ENCODE measurements at places on chromosomes 6 and 20.

DNA sequence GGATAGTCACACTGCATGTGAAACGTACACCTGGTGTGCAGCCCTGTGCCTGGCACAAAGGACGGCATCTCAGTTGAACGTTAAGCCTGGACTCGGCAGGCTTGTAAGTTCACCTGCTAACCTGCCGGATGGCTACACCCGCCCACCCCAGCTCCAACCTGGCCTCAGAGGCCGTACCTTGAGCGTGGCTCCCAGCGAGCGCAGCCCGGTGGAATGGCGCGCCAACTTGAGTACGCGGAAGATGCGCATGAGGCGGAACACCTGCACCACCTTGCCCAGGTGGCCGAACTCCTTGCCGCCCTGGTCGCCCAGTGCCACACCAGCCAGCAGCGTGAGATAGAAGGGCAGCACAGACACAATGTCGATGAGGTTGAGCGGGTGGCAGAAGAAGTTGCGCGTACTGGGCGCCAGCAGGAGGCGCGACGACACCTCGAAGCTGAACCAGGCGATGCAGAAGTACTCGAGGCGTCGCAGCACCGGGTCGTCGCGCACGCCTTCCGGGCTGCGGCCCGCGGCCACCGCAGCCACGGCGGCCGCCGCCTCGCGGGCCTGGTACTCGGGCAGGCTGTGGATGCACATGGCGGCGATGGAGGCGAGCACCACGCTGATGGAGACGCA is 3.3 kb downstream of the KCNS1 start:
- DNase-seq, result no peak

DNA sequence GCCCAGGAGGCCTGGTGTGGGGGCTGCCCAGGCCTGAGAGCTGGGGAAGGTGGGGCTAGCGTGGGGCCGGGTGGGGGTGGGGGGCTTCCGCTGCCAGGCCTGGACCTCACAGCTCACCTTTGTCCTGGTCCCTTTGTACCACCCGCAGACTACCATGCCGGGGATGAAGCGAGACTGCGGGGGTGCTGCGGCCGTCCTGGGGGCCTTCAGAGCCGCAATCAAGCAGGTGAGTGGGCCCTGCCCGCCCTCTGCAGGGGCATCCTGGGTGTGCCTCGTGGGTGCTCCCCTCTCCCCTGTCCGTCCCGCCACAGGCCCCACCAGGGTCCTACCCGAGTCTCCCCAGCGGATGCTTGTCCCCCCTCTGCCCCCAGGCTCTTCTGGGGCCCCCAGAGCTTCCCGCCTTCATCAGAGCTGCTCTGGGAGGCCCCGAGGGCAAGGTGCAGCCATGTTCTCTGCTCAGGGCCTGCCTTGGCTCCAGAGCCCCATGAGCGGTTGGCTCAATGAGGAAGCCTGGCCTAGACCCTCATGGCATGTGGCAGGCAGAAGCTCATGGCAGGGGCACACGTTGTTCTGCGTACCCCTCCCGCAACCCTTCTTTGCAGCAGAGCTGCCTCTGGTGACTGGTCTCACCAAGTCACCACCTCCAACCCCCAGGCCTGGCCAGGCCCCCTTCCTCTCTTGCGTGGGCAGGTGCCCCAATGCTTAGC is 14.5 kb downstream of the NPEPL1 start:
- DNase-seq, result peak; percentile 75

DNA sequence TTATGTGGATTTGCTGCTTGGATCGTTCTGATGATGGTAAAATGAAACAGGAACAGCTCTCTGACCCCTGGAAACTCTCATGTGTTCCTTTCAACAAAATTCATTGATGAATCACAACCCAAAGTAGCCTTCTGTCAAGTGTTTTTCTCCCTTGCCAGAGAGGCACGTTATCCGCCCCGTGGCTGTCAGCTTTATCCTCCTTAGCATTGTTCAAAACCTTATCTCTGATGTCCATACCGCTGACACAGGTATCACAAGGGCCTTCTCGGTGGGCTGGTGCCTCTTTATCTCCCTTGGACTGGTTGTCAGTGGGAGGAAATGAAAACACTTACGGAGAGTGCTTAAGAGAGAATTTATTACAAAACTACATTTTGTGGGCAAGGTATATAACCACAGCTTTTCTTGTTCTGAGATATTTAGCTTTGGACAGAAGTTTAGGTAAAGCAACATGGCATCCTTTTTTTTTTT is 84.9 kb downstream of the TIAM2 start:
- DNase-seq, result no peak

- no peak for DNase-seq
Measured at GRCh38 chr6:111573892-111574797, 31.5 kb downstream of the TRAF3IP2 start.

DNA sequence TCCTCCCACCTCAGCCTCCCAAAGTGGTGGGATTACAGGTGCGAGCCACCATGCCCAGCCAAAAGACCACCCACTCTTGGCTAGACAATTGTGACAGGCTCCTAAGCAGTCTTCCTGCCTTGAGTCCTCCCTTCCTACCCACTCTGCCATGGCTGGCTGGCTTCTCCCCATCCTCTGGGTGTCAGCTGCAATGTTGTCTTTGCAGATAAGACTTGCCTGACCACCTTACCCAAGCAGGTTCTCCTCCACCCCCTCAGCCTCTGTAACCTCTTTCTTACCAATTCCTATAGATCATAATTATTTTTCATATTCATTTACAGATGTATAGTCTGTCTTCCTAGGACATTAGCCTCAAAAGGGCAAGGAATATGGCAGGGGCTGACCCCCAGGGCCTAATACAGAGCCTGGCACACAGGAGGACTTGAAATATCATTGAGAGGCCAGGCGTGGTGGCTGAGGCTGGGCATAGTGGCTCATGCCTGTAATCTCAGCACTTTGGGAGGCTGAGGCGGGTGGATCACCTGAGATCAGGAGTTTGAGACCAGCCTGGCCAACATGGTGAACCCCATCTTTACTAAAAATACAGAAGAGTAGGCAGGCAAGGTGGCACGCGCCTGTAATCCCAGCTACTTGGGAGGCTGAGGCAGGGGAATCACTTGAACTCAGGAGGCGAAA is 28.7 kb upstream of the SPAG4 start:
- no peak for DNase-seq

DNA sequence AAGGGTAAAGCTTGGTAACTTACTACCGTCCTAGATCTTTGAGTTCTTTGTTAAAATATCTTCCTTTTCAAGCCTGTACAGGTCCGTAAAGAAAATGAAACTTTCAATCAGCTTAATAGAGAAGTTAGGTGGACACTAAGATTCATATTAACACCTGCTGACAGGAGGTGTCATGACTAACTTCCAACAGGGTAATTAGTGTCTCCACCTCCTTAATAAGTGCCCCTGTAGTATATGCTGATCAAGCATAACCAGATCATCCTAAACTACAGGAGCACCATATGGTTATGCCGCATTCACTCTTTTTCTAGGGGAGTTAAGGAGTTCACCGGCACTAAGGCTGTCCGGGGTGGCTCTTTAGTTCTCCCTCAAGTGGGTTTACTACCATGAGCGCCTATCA is 23.9 kb upstream of the RALGAPA2 start:
- DNase-seq, result no peak

DNA sequence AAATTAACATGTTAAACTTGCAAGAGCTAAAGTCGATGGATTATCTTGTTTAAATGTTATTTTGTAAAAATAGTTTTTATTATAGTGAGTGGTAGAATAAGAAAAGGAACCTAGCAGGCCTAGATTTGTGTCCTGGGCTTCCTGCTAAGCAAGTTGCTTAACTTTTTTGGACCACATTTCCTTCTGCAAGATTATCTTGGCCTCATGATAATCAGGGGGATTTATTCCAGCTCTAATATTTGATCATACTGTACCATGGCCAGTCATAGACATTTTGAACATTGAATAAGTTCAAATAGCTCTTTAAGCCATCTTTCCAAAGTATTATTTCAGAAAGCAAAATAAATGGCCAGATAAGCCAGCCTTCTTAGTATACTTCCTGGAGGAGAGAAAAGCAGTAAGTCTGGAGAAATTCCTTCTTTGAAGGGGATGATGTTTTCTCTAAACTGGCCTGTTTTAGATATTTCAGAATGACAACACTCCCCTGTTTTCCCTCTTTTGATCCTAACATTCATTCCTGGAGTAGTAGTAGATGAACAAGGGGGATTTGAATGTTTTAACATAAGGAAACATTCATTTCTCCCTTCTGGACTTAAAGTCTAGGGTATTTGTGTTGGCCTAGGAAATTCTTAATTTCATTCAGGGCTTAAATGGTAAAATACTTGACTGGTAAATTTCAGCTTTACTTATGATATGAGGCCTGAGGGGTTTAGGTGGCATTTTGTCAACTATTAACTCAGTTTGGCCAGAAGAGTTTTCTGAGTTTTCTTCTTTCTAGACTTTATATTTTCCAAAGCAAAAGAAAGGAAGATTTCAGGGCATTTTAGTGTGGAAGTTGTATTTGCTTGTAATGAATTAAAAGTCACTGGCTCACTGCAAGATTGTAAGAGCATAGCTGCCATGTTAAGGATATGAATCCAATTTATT is 108.8 kb upstream of the SCGN start:
- DNase-seq, result no peak

GRCh38 chr20:1934721-1935573 is 39.7 kb downstream of the SIRPA start:
- peak; percentile 94 for DNase-seq

- no peak for DNase-seq
Measured at GRCh38 chr6:111254004-111254778, 166.9 kb downstream of the SLC16A10 start.

DNA sequence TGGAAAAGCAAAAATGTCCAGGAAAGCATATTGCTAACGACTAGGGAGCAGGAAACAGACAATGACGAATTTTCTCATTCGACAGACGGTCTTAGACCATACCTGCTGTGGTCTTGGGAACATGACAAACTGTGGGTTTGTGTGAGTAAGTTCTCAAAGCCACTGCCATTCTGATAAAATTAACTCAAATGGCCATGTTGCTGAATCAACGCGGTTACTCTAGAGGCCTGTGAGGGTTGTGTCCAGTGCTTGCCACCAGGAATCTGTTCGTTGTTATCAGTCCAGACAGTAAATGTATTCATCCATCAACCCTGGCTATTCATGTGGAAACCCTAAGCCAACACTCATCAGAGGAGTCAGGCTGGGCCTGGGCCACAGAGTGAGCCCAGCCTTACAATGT is 124.3 kb downstream of the MYLK4 start:
- no peak for DNase-seq

- DNase-seq, result no peak
Measured at GRCh38 chr6:83113258-83113657, 45.8 kb downstream of the DOP1A start.

DNA sequence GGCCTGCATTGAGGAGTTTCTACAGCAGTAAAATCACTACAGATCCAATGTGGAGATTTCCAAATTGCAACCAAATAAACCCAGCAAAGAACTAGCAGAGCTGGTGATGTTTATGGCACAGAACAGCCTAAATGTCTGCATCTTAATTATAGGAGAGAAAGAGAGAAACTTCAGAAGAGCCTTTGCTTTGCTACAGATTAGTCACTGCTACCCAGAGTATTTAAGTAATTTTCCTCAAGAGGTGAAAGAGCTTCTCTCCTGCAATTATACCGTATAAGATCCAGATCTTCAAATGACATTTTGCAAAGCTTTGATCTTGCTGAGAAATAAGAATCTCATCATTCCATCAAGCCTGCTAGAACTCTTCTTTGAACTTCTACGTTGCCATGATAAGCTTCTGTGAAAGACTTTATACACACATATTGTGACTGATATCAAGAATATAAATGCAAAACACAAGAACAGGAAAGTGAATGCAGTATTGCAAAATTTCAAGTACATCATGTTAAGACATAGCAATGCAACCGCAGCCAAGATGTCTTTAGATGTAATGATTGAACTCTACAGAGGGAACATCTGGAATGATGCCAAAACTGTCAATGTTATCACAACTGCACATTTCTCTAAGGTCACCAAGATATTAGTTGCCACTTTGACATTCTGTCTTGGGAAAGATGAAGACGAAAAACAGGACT is 48.0 kb downstream of the MKKS start:
- no peak for DNase-seq

- no peak for DNase-seq
Measured at GRCh38 chr20:50320901-50321796, 130.5 kb downstream of the CEBPB start.

GRCh38 chr6:10441004-10441654 is 26.3 kb upstream of the TFAP2A start:
- DNase-seq, result no peak

- DNase-seq, result peak; percentile 74
Measured at GRCh38 chr6:167920165-167920564, 77.3 kb upstream of the KIF25 start.

DNA sequence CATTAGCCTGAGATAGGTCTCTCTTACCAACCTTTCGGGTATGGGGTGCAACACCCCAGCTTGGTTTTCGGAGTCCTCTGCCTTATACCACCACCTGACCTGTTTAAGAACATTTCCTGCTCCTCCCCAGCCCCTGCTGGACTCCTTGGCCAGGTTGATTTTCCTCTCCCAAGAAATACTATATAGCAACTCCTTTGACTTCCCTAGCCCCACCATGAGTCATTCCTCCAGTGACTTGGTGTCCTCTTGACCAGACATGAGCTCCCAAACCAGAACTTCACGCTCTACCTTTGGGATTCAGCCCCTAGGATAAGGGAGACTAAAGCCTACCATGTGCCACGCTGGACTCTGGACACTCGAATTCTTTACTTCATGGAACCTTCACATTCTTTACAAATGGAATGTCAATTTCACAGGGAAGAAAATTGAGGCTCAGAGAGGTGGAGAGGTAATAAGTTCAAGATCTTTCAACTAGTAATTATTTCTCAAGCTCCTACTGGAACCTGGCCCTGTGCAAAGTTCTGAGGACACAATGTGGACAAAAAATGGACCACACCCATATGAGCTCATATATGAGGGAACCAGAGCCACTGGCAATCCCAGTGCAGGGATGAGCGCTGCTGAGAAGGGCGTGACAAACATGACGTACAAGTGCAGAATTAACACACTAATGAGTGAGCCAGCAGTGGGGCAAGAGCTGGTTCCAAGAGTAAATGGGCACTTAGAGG is 48.2 kb downstream of the SIRPA start:
- DNase-seq, result no peak

DNA sequence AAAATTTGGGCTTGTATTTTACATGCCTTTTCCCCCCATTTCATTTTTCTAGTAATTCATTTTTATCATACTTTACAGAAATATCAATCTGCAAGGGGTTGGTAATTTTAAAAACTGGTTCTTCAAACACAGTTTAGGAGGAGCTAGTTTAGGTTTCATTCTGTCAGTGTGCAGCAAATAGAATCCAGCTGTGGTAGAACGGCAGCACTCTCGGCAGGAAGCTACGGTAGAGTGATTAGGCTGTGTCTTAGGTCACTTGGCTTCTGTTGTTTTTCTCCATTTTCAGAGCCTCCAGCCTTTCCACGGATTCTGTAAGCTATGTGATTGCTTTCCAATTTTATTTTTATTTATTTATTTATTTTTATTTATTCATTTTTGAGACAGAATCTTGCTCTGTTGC is 32.7 kb downstream of the TLDC2 start:
- DNase-seq, result no peak

- no peak for DNase-seq
Measured at GRCh38 chr6:551405-551804, 105.5 kb downstream of the HUS1B start.

DNA sequence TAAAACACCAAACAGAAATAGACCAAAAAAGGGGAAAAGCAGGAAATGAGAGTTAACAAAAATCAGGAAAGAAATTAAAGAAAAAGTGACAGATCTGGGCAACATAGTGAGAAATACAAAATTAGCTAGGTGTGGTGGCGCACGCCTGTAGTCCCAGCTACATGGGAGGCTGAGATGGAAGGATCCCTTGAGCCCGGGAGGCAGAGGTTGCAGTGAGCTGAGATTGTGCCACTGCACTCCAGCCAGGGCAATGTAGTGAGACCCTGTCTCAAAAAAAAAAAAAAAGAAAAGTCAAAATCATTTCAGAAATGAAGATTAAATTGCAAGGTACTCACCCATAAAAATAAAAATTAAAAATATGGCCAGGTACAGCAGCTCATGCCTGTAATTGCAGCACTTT is 13.0 kb upstream of the GRM4 start:
- no peak for DNase-seq
